IMR-90 (cell line): ENCODE measurements at places on chromosomes 5 and 9. TPM values are rescaled to one million over a fixed set of nuclear protein-coding genes. Genes with fewer than 3 reads are reported as not detected.

The DIPK1B gene
- total RNA-seq, result 3.1 and 3.4 TPM in 2 replicates

The SLC6A7 gene
- under 0.01 TPM in 1 of 2 replicates, not detected in the other for total RNA-seq

The MEIKIN gene
- not detected in 2 replicates for total RNA-seq

The ADAMTS16 gene
- total RNA-seq, result 0.18 and 0.28 TPM in 2 replicates

The FBLL1 gene
- total RNA-seq, result under 0.01 and 0.18 TPM in 2 replicates

The NUTM2G gene
- total RNA-seq, result not detected in 2 replicates

The NOL6 gene
- total RNA-seq, result 42.8 and 47.3 TPM in 2 replicates

The PCDHB11 gene
- under 0.01 TPM in 2 replicates for total RNA-seq

The ABO gene
- total RNA-seq, result not detected in 2 replicates

The FOXD4L6 gene
- total RNA-seq, result not detected in 2 replicates

The SLIT3 gene
- total RNA-seq, result 0.18 and 0.28 TPM in 2 replicates

The MLLT3 gene
- total RNA-seq, result 21.1 and 24.4 TPM in 2 replicates

The DRD1 gene
- total RNA-seq, result 0.18 and 0.28 TPM in 2 replicates

The CCDC112 gene
- total RNA-seq, result 2.0 and 5.0 TPM in 2 replicates

The WDR38 gene
- not detected in 2 replicates for total RNA-seq

The CORO2A gene
- 1.9 and 2.2 TPM in 2 replicates for total RNA-seq

The TAS2R1 gene
- total RNA-seq, result not detected in 2 replicates

The ABLIM3 gene
- total RNA-seq, result 33.3 and 34.2 TPM in 2 replicates

The OR1Q1 gene
- total RNA-seq, result not detected in 2 replicates

The LCN10 gene
- total RNA-seq, result not detected in 2 replicates

The GRXCR2 gene
- not detected in 2 replicates for total RNA-seq

The F2RL2 gene
- total RNA-seq, result 18.1 and 21.7 TPM in 2 replicates

The SNCAIP gene
- total RNA-seq, result 19.0 and 22.5 TPM in 2 replicates

The CD74 gene
- total RNA-seq, result 0.18 and 0.28 TPM in 2 replicates

The ABCA1 gene
- total RNA-seq, result 43.6 and 52.2 TPM in 2 replicates
